ENCODE measurements at places on chromosomes 6 and 20. TPM values are rescaled to one million over a fixed set of nuclear protein-coding genes. Genes with fewer than 3 reads are reported as not detected.

GRCh38 chr6:136178749-136179148 is 71.4 kb downstream of the MTFR2 start:
- no peak for DNase-seq

DNA sequence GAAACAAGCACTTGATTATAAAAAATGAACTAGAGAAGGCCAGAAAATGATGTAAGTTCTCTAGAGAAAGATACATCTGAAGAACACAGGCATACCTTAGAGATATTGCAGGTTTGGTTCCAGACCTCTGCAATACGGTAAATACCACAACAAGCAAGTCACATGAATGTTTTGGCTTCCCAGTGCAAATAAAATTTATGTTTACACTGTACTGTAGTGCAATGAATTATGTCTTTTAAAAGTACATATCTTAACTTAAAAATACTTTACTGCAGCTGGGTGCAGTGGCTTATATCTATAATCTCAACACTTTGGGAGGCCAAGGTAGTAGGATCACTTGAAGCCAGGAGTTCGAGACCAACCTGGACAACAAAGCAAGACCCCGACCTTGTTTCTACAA is 10.9 kb upstream of the KIAA1586 start:
- DNase-seq, result no peak

- peak; percentile 57 for DNase-seq
These were observed 12.5 kb upstream of the TMEM30A start for GRCh38 chr6:75296811-75297779.

The PLCB4 gene
- total RNA-seq, result not detected

The CST2 gene
- total RNA-seq, result not detected

The ARMC2 gene
- 4.4 TPM for total RNA-seq

DNA sequence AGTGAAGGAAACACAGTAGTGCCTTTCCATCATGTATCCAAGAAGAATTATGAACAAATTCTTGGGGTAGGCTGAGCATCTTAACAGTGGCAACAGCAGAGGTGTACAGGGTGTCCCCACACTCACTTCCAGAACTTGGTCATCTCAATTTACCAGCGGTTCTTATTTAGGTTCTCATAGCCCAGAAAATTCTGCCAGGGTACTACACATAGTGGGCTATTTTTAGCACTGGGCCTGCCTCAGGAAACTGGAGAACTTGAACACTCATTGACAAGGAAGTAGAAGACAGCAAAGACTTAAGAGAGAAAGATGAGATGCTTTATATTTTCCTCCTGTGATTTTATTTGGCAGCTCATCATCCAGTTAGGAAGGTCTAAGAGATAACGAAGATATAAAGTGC is 71.8 kb upstream of the PHIP start:
- DNase-seq, result no peak

- no peak for DNase-seq
These were observed 216.6 kb downstream of the IBTK start for GRCh38 chr6:82030761-82031503.

- no peak for DNase-seq
These were observed 96.5 kb upstream of the RUNX2 start for GRCh38 chr6:45231660-45232059.

- DNase-seq, result no peak
These were observed 633.4 kb upstream of the EPHA7 start for GRCh38 chr6:94052749-94053148.

The SNX9 gene
- total RNA-seq, result 21.9 TPM
